NCI-H1417 treated with DMSO at 0.1 percent for 48 hours (cell line): ENCODE measurements at places on chromosomes 13 and 19.

DNA sequence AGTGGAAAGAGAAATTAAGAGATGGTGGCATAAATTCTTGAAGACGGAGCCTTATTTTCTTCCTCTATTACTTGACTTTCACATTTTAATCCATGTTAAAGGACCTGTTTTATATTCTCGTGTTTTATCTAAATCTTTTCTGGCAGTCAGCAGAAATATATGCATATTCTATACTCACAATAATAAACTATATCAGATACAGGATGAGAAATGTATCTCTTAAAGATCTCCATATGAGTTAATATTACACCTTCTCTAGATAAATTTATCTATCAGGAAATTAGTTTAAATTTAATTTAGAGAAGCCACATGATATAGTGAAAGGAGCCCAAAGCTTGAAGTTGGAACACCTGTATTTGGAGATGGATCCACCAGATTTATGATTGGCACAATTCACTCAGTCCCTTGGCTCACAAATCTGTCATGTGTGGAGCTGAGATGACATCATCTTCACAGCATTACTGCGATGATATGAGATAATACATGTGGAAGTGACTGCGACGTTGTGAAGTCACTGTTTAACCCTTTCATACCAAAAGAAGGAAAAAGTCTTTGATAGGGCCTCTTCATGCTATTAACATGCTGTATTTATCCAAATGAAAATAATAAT, 216.4 kb downstream of the FGF14 start:
- DNase-seq: no peak

DNA sequence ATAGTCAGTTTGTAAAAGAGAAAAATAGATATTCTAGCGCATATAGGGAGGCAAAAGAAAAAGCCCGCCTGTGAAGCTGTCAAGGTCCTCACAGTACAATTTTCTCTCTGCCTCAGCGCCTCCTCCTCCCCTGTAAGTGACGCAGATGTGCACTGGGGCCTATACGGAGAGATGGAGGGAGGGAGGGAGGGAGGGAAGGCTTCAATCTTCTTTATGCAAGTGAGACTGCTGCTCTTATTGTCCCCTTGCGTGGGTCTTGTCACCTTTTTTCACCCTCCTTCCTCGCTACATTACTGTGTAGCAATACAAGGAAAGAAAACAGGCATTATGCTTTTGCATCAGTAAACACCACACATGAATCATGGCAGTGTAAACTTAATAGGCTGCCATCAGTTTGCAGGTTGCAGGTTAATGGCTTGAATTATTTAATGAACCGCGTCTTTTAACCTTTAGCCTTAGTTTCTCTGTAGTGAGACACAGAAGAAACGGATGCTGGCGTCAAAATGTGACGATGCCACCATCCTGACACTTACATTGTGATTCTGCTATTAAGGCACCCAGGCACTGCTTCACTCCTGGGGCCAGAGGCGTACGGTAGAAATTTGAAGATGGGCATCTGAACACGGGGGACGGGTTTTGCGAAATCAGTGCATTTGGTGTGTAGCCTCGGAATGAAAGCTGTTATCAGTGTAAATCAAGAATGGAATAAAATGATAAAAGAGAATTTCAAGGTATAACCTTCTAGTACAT, at the start of gene KLHL1:
Gene KLHL1 (minus strand): TSS at position 97 of the 750 bp plus-strand sequence. CDS start 753 bp downstream, outside the sequence.
- DNase-seq: no peak

GRCh38 chr19:13492128-13492527, 14.2 kb downstream of the CACNA1A start:
- no peak for DNase-seq

- DNase-seq: no peak
Observed at GRCh38 chr19:5789886-5790558, 941 bp downstream of the DUS3L start.

GRCh38 chr13:28640861-28641599, 17.9 kb upstream of the POMP start:
- DNase-seq: no peak

- no peak for DNase-seq
Observed at GRCh38 chr19:9958379-9958821, 22.1 kb upstream of the OLFM2 start.

- DNase-seq: no peak
Observed at GRCh38 chr19:9735986-9736385, 32.6 kb downstream of the ZNF846 start.

DNA sequence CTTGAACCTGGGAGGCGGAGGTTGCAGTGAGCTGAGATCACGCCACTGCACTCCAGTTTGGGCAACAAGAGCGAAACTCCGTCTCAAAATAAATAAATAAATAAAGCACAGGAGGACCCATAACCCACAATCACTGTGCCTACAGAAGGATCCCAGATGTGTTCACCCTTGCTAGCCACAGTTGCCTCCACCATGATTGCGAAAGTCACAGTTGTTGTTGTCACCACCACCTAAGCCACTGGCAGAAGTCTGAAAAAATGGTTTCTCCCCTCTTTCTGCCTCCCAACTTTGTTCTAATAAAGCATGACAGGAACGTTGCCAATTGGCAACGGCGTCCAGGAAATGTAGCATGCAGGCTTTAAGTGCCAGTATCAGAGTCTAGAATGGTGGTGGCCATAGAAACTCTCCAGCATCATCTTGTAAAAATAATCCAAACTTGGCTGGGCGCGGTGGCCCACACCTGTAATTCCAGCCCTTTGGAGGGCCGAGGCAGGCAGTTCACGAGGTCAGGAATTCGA, 2.2 kb upstream of the EPS15L1 start:
- no peak for DNase-seq

- no peak for DNase-seq
Observed at GRCh38 chr19:4057931-4058692, 8.6 kb downstream of the ZBTB7A start.

GRCh38 chr19:34335914-34336313, 29.1 kb upstream of the GPI start:
- no peak for DNase-seq

GRCh38 chr13:51229101-51229719, 7.0 kb downstream of the FAM124A start:
- DNase-seq: no peak

DNA sequence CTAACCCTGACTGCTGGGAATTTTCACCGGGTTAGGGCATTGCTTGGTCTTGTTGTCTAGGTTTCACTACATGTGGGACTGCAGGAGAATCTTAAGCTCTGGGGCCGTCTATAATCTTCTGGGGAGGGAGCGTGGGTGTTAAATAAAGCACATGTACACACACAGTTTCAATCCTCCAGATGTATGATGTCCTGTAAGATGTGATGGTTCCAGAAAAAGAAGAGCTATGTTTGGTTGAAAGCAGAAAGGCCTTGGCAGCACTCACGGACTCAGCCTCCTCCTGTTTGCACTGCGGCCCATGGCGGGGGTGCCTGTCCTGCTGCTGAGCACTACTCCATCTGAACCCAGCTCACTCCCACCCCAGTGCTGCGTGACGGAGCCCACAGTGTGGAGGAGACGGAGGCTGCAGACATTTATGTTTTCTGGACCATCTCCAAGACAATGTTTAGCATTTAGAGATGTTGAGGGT, 343.5 kb downstream of the TEX29 start:
- DNase-seq: no peak

DNA sequence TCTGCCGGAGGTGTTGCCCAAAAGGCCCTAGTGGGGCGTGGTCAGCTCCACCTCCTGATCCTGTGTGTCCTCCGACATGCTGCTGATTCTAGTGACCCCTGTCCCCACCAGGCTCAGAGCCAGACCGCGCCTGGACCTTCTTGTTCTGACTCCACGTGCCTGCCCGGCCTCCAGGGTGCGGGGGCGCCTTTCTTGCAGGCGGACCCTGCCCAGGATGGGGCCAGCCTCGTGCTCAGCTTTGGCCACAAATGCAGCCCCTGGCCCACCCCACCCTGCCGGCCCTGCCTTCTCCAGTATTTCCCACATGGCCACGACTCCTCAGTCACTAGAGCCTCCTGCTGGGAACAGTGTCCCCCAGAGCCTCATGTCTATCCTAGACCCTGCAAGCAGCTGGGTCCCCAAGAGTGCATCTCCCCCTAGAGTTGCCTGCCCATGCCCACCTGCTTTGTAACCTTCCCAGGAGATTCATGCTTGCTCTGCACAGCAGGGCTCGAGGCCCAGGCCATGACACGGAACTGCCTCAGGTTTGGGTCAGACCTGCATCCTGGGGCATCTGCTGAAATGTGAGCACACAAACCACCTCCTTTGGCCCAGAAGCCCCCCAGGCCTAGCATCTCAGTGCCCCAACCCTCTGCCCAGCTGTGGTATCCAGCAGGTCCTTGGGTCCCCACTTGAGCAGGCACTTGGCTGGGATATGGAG, 27.0 kb downstream of the TMEM161A start:
- DNase-seq: no peak

DNA sequence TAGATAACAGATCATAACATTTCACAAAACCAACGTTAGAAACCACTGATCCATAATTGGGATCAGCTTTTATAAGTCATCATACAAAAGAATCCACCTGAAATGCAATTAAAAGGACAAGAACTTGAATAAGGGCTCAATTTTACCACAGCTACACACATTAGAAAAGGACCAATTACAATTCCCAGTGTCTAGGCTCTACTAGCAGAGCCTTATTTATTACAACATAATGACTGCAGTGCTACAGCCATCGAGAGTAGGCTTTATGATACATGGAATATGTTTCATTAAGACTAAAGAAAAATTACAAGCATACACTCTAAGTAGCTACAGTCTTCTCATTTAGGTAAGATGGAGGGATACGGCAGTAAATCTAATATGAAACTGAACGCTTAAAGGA, 2.9 kb downstream of the RBM26 start:
- no peak for DNase-seq

DNA sequence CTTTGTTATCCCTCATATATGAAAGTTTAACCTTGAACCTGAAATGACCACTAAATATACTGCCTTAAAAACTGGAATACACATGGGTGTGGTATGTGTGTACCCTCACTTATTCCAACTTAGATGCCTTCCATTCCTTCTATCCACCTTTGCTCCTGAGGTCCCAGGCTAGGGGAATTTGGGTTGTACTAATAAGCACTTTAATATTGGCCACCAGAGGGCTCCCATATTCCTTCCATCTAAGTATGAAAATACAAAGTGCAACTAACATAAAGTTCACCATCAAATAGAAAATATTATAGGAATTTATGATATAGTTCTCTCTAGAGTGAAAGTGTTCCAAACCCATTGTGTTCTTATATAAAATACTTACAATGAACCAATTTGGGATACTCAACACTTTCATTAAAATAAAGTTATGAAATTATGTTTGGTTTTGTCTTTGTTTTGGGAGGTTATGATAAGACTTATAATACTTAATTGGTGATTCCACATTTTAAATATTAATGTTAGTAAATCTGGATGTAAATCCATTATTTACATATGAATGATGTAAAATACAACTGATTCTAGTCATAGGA, 62.3 kb downstream of the ITGBL1 start:
- peak; percentile 43 for DNase-seq

- no peak for DNase-seq
Observed at GRCh38 chr13:44417446-44417845, 43.8 kb downstream of the SERP2 start.

DNA sequence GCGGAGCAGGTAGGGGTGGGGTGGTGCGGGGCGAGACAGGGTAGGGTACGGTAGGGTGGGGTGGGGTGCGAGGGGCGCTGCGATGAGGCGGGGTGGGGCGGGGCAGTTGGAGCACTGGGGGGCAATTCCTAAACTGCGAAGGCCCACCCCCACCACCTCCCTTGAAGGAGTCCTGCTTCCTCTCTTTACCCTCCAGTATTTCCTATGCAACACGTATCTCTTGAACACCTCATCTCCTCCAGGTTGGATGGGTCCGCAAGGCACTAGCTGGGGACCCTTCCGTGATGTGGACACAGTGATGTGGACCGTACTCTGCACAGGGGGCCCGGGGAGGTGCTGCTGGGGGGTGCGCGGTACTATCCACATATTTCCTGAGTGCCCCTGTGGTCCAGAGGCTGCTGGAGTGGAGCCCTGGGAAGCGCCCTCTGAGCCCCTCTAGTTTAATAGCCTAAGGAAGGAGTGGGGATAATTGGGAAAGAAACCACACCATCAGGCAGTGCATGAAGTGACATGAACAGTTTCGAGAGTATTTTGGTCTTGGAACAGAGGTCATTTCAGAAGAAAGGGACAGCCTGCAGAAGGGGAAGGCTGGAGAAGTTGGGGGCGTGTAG, 1.1 kb downstream of the IL17D start:
- DNase-seq: no peak

DNA sequence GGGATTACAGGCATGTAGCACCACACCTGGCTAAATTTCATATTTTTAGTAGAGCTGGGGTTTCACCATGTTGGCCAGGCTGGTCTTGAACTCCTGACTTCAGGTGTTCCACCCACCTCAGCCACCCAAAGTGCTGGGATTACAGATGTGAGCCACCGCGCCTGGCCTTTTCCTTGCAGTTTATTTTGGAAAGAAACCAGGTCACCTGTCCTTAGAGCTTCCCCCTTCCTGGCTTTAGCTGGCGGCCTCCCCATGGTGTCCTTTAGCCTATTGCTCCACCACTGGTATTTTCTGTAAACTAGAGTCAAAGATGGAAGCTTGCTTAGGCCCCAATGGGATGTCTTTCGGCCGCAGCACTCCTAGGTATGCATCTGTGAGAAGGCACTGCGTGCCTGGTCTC, 91.2 kb downstream of the DPF1 start:
- DNase-seq: no peak

GRCh38 chr19:31562966-31563612, 213.9 kb upstream of the TSHZ3 start:
- no peak for DNase-seq

GRCh38 chr13:96052656-96053002, 572 bp downstream of the UGGT2 start:
- no peak for DNase-seq

GRCh38 chr13:47250146-47250545, 353.3 kb upstream of the HTR2A start:
- no peak for DNase-seq

GRCh38 chr19:41311613-41312012, 1.6 kb downstream of the CCDC97 start:
- no peak for DNase-seq

DNA sequence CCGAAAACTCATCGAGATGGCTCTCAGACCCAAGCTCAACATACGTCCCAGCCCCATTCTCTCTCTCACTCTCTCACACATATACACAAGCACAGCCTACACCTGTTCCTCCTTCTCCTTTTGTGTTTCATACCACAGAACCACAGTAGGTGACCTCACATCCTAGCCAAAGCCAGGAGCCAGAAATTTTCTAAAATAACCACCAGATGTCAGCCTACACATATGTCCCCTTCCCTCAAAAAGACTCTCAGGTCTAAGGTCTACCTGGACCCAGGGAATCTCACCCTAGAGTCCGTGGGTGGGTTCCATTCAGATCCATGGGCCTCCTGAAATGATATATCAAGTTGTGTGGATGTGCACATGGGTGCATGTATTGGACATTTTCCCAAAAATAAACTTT, 104.2 kb upstream of the IPO5 start:
- no peak for DNase-seq

- no peak for DNase-seq
Observed at GRCh38 chr19:53892981-53893325, 11.0 kb downstream of the PRKCG start.
